Suprapubic skin (tissue), 4 donors: ENCODE measurements at places on chromosomes 3 and 15. TPM values are rescaled to one million over a fixed set of nuclear protein-coding genes. Genes with fewer than 3 reads are reported as not detected.

DNA sequence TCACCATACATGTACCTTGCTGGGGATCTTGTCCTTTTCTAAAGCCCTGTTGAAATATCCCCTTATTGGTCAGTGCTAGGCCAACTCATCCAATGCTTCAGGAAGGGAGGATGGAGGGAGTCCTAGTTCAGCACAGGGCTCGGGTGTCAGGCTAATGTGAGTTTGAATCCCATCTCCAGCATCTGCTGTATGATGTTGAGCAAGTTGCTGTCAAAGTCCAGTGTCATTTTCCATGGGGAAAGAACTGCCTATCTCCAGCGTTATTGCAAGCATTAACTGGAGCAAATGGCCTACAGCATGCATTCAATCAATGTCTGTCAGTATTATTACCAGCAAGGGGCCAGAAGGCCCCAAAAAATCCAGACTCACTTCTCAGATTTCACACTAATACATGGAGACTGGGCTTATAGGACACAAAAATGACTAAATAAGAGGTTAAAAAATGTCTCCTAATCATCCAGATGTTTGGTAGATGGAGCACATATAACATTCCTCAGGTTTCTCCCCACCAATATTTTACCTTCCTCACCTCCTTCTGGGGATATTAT lies 40.8 kb downstream of the SRGAP3 start:
- no peak for DNase-seq

Gene TMEM158
- total RNA-seq: 4.6 TPM

Gene IL17RD
- total RNA-seq: 4.4 TPM

- DNase-seq: no peak
These were observed 17.6 kb downstream of the KIF9 start for GRCh38 chr3:47265008-47265407.

DNA sequence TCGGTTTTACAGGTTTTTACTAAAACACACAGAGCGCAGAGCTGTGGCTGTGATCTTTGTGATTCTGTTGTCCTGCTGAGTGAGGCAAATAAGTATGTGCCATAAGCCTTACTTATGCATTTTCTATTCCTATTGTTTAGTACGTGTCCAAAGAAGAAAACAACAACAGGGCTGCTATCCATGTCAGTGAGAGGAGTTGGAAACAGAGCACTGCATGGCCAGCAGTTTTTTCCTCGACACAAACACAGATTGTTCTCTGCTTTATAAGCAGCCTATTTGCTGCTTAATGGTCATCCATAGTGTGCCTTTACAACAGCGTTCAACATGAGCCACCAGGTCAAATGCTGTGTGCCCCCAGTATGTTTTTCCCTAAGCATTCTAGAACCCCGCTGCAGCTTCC lies 79.8 kb downstream of the SHQ1 start:
- no peak for DNase-seq

GRCh38 chr3:72203613-72204349 lies 418.8 kb upstream of the PROK2 start:
- no peak for DNase-seq

- DNase-seq: no peak
These were observed 36.7 kb downstream of the CMTM7 start for GRCh38 chr3:32428092-32429068.

Gene IFT80
- 9.1 TPM for total RNA-seq

DNA sequence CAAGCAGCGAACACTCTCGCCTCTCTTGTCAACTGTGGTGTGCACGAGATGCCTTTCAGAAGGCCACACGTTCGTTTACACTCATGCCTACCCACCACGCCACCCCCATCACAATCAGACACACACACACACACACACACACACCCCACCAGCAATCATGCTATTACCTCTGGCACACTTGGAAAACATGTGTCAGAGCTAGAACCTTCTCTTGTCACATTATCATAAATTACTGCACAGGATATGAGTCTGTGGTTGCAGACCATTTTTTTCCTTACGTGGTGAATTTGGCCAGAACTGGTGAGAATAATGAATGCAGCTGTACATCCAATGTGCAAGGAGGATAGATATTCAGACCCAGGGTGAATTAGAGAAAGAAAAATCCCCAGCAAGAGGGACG lies 52.4 kb downstream of the TRIM69 start:
- DNase-seq: no peak

GRCh38 chr3:80018375-80018774 lies 250.6 kb upstream of the ROBO1 start:
- DNase-seq: no peak

Gene C3orf70
- total RNA-seq: 5.6 TPM

GRCh38 chr3:132435224-132435910 lies 18.1 kb downstream of the DNAJC13 start:
- no peak for DNase-seq

DNA sequence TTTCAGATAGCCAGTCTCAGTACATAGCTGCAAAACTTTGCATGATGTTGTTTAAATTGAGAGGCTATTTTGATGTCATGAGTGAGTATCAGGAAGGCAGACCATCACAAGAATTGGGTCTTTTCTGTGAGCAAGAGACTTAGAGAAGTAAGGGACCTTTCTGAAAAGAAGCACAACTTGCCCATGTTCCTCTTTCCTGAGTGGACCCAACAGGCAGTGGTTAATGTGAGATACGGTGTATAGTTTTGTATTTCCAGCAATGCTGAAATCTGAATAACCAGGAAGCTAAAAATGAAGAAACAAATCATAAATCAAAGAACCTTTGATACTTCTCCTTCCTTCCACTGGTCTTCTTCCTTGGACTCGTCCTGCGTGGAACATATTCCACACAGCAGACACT lies 25.1 kb downstream of the MCTP2 start:
- DNase-seq: no peak

- DNase-seq: no peak
These were observed 27.6 kb downstream of the C3orf33 start for GRCh38 chr3:155778462-155778861.

GRCh38 chr15:52352086-52352485 lies 56.5 kb upstream of the MYO5C start:
- DNase-seq: no peak

Gene HHATL
- total RNA-seq: 2.3 TPM

DNA sequence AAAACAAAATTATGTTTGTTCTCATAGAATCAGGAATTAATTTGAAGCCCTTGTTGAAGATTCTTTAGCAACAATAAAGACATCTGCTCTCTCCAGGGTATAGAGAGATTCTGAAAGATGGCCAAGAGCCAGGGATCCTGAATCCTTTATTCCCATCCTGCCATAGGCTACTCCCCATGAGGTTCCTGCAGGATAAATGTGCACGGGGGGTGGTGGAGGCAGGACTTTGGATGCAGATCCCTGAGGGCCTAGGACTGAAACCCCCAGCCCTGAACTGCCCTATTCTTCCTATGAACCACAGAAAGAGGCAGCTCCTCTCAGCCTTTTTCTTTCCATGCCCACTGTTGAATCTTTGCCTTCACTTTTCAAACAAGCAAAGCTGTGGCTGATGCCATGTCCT lies 17.1 kb downstream of the TMEM108 start:
- DNase-seq: no peak

Gene RASGRP1
- total RNA-seq: 14.4 TPM

Gene PLA2G4D
- 23.6 TPM for total RNA-seq

- DNase-seq: peak; percentile 88
These were observed 61.4 kb downstream of the UMPS start for GRCh38 chr3:124791639-124792151.

GRCh38 chr3:97937205-97937604 lies 35.0 kb downstream of the RIOX2 start:
- no peak for DNase-seq

GRCh38 chr3:153951276-153951675 lies 169.9 kb upstream of the ARHGEF26 start:
- DNase-seq: no peak

Gene GRM2
- total RNA-seq: 7.3 TPM

DNA sequence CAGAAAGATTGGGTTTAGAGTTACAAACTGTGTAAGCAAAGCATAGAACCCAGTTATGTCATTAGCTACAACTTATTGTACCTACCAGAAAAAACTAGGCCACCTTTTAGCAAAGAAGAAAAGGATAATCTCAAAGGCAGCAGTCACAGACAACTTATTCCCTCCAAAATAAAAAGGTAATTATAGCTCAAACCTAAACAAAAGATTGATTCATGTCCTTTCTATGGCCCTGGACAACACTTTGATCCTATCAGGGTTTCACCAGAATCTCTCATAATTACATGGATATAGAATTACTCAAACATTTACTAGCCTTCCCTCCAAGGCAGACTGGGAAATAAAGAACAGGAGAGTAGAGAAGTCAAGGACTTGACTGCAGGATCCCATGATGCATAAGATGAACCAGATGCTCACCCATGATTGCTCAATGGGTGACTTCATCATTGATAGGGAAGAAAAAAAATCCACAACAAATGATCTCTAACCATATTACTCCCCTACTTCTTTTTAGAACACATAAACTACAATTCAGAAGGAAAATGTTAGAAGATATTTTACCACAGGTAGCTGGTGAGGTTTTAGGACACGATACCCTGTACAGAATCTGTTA lies 17.4 kb downstream of the DET1 start:
- no peak for DNase-seq

Gene FBXW12
- not detected for total RNA-seq

DNA sequence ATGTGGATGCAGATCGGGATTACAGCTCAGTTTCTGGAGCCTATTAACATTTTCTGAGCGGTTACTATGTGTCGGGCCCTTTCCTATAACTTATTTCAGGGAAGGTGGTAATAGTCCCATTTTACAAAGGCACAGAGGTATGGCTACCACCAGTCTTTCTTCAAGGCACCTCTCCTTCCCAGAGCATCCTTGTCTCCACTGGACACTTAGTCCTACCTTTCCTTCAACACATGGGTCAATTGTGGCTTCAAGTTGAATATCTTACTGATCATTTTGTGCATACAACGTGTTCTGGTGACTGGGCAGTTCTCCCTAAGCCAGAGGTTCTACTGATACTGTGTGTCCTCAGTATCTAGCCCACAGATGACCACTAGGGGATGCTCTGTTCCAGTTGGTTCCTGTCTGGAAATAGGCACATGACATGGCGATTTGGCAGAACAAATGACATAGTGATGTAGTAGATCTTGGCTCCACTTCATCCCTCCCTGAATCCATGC lies 60.7 kb upstream of the CMTM8 start:
- no peak for DNase-seq

- DNase-seq: no peak
These were observed 161.2 kb downstream of the ALCAM start for GRCh38 chr3:105527949-105528348.

GRCh38 chr15:65509321-65509720 lies 8.2 kb downstream of the DPP8 start:
- DNase-seq: no peak
